Mesendoderm (in vitro differentiated cells): ENCODE measurements at places on chromosomes 6 and 20.
A peak's percentile ranks its signal among the peaks of the same experiment; 100 is the strongest.

DNA sequence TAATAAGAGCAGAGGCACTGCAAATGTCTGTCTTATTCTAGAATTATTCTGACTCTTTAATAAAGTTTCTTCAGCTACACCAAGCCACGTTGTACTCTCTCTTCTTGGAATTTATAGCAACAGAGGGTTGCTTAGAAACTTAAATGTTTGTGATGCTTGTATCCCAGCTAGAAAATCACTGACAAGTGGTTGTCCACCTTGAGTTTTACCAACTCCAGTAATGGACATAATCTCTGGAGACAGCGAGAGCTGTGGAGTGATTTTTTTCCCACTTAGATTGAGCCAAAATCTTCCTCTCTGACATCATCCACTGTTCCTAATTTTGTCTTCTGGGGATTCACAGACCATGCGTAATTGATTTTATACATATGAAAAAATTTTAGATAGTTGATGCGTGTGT is 8.0 kb downstream of the ECT2L start:
- no peaks in the 10 kb centered on the region for H3K27me3 ChIP-seq
- no peaks in the 10 kb centered on the region for H3K36me3 ChIP-seq
- no peak overlapping the region for H3K27ac ChIP-seq
- H3K4me3 ChIP-seq: no peak overlapping the region
- no peaks in the 10 kb centered on the region for H3K4me1 ChIP-seq

GRCh38 chr20:25065072-25065624 is 7.2 kb upstream of the ACSS1 start:
- no peak overlapping the region for H3K4me3 ChIP-seq
- no peaks in the 10 kb centered on the region for H3K4me1 ChIP-seq
- no peak overlapping the region for H3K27ac ChIP-seq

DNA sequence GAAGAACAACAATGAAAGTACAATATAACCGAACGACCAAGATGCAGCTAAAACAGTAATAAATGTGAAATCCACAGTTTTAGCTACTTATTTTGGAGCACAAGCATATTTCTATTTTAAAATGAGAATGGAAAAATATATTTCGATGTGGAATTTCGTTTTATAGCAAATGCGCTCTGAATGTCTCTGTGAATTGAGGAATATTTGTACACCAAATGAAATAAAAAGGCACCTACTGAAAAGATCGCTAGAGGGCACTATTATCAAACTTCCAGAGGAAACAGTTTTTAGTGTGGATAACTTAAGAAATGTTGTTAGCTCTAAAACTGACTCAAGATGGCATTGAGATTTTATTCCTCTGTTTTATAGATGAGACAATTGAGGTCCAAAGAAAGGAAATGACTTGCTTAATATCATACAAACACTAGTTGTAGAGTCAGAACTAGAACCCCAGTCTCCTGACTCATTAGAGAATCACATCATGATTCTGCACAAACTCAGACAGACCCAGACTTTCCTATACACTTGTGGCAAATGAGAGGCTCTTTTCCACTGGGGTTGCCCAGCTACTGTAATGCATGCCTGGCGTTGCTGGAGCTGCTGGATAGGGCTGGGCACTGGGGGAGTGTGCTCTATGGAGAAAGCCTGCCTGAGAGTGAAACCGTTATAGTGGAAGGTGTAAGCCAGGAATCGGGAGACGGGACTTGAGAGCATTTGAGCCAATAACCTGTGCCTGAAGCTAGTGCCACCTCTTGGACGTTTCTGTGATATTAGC is 51.9 kb downstream of the GCLC start:
- no peak overlapping the region for H3K27ac ChIP-seq
- no peaks in the 10 kb centered on the region for H3K36me3 ChIP-seq
- H3K27me3 ChIP-seq: no peaks in the 10 kb centered on the region
- peaks cover 3% of the 10 kb centered on the region for H3K4me1 ChIP-seq
- no peak overlapping the region for H3K4me3 ChIP-seq

DNA sequence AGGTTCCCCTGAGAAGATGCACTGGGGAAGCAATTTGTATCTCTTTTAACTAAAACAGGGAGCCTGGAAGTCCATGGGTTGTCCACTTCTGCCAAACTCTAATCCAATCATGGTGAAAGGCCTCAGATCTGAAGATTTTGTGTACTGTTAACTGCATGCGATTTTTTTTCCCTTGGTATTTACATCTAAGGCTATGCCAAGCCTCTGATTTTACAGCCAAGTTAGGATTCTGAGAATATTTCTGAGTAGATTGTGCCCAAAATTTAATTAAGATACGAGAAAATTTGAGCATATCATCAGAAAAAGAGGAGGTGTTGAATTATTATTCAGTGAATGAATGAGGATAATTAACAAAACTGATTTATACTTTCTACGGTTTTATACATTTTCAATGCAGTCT is 34.0 kb downstream of the BTBD3 start:
- no peaks in the 10 kb centered on the region for H3K4me1 ChIP-seq
- no peak overlapping the region for H3K4me3 ChIP-seq
- no peaks in the 10 kb centered on the region for H3K36me3 ChIP-seq
- no peak overlapping the region for H3K27ac ChIP-seq
- H3K27me3 ChIP-seq: no peaks in the 10 kb centered on the region
- DNase-seq: no peak

- H3K27me3 ChIP-seq: no peaks in the 10 kb centered on the region
- DNase-seq: peak; percentile 89
These were observed 39.2 kb downstream of the DYNLT1 start for GRCh38 chr6:158605266-158605878.

DNA sequence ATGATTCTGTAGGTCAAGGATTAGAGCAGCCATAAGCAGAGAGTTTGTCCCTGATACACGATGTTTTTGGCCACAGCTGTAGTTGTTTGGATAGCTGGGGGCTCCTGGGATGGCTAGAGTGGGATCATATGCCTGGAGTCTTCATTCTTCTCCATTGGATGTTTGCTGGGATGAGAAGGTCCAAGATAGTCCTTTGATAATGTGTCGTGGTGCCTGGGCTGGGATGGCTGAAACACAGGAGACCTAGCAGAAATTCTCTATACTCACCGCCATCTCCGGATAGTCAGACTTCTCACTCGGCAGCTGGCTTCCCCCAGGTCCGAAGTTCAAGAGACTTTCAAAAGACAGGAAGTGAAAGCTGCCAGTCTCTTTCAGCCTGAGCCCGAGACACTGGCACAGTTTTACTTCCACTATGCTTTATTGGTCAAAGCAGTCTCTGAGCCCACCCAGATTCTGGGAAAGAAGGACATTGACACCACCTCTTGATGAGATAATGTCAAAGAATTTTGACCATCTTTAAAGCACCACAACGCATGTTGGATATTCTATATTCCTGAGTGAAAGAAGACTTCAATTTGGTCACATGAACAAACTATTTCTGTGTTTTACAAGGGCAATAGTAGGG is 16.0 kb downstream of the MARCKS start:
- no peak overlapping the region for H3K27ac ChIP-seq
- no peak for DNase-seq
- no peaks in the 10 kb centered on the region for H3K27me3 ChIP-seq

DNA sequence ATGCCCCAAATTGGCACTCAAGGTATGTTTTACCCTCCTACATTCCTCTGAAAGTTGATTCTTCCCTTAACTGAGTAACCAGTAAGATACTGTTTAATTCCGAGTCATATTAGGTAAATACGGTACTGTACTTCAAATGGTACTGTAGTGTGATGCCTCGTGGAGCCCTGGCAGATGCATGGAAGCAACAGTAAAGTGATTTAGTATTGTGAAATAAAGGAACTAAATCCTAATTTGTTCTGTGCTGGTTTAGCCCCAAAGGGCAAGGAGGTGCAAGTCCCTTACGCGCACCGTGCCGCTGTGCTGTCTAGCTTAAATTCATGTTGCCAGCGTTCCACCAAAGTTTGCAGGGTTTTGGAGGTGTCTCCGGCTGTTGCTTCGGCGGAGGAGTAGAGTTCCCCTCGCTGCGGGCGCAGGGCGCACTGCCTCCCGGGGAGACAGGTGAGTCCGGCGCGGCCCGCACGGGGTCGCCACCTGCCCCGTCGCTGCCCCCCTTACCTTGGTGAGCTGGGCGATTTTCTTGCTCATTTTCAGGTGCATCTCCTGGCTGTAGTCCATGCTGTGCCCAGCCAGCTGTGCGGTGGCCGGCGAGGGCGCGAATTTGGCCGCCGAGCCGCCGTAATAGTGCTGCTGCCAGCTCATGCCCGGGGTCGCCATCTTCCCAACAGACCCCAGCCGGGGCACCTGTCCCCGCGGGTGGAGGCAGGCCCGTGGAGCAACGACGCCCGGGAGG is 655 bp downstream of the FAM184A start:
- peak overlapping the region; percentile 25 for H3K4me3 ChIP-seq
- H3K27ac ChIP-seq: no peak overlapping the region
- DNase-seq: peak; percentile 61
- H3K4me1 ChIP-seq: peaks cover 2% of the 10 kb centered on the region
- H3K27me3 ChIP-seq: no peaks in the 10 kb centered on the region
- H3K36me3 ChIP-seq: no peaks in the 10 kb centered on the region

DNA sequence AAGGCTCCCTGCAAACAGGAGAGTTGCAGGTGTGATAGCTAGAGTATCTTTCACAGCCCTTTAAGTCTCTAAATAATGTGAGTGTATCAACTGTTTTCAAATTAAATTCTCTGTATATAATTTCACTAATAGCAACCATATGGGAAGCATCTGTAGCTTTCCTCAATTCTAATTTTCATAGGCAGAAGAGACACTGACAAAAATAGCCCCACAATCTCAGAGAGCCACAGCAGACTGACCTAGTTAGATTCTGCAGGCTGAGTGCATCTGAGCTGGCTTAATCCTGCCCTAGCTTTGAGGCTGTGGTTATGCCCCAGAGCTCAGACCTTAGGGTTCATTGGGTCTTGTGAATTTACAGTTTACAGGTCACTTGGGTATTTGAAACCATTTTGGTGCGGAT is 63.9 kb downstream of the MAP7 start:
- no peak for DNase-seq
- H3K27ac ChIP-seq: no peak overlapping the region
- H3K27me3 ChIP-seq: no peaks in the 10 kb centered on the region
- no peaks in the 10 kb centered on the region for H3K4me1 ChIP-seq
- no peaks in the 10 kb centered on the region for H3K36me3 ChIP-seq

DNA sequence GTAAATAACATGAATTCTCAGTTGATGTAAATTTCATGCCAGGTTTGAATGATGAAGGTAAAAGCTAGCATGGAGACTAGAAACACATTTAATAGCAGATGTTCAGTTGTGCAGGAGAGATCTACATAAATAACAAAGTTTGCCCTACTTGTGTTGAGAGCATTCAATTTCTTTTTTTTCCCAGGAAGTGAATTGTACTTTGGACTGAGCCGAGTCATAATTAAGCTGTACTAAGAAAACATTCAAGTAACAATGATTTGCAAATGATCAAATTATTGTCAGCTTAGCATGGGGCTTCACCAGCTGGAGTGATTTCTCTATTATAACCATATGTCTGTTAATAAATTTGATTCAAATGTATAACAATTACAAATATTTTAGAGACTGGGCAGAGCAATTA is 893.5 kb upstream of the MAP3K7 start:
- no peaks in the 10 kb centered on the region for H3K27me3 ChIP-seq
- no peak for DNase-seq
- H3K4me1 ChIP-seq: no peaks in the 10 kb centered on the region
- no peaks in the 10 kb centered on the region for H3K36me3 ChIP-seq
- H3K4me3 ChIP-seq: no peak overlapping the region

- H3K4me1 ChIP-seq: no peaks in the 10 kb centered on the region
- no peak overlapping the region for H3K4me3 ChIP-seq
- H3K27me3 ChIP-seq: no peaks in the 10 kb centered on the region
These were observed 19.4 kb upstream of the TUBB2A start for GRCh38 chr6:3176562-3177355.

- H3K4me3 ChIP-seq: no peak overlapping the region
- DNase-seq: no peak
- no peaks in the 10 kb centered on the region for H3K36me3 ChIP-seq
- no peaks in the 10 kb centered on the region for H3K27me3 ChIP-seq
- H3K4me1 ChIP-seq: no peaks in the 10 kb centered on the region
- no peak overlapping the region for H3K27ac ChIP-seq
These were observed 86.9 kb downstream of the TBC1D32 start for GRCh38 chr6:121247386-121247785.

DNA sequence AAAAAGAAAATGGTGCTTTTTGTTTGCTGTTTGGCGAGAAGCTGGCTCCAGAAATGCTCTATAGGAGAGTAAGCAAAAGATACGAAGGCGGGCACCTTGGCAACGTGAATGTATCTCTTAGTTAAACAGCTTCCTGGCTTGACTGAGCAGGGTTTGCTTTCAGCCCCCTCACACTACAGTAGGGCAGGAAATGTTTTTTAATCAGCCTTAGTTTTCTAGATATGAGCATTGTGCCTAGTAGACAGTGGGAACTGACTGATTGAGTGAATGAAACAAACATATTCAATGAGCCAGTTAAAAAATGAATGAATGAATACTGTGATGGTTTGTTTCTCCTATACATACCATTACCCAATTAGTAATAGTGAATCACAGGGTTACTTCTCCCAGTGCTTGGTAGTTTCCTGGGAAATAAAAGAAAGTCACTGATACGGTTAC is 19.9 kb downstream of the CAP2 start:
- H3K27me3 ChIP-seq: no peaks in the 10 kb centered on the region
- H3K4me3 ChIP-seq: no peak overlapping the region
- no peak overlapping the region for H3K27ac ChIP-seq

DNA sequence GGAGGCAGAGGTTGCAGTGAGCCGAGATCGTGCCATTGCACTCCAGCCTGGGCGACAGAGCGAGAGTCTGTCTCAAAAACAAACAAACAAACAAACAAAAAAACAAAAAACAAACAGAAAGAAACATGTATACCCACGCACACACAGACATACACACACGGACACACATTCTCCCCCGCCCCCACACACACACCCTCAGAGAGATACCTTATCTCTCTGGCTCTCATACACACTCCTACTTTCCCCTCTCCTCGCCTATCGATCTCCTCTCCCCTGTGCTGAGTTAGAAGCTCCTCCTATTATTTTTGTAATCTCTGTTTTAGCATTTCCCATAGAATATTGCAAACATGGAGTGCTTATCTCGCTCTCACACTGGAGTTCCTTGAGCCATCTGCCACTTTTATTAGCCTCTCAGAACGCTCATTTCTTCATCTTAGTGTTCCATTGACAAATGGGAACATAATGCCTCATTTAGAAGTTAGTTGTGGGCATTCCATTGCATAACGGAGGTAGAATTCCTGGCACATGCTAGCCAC is 144.2 kb upstream of the CITED2 start:
- H3K4me1 ChIP-seq: peaks cover 15% of the 10 kb centered on the region
- H3K27me3 ChIP-seq: no peaks in the 10 kb centered on the region
- DNase-seq: peak; percentile 48
- no peak overlapping the region for H3K4me3 ChIP-seq
- H3K27ac ChIP-seq: no peak overlapping the region
- no peaks in the 10 kb centered on the region for H3K36me3 ChIP-seq
